ENCODE measurements at places on chromosomes 12 and 14.

DNA sequence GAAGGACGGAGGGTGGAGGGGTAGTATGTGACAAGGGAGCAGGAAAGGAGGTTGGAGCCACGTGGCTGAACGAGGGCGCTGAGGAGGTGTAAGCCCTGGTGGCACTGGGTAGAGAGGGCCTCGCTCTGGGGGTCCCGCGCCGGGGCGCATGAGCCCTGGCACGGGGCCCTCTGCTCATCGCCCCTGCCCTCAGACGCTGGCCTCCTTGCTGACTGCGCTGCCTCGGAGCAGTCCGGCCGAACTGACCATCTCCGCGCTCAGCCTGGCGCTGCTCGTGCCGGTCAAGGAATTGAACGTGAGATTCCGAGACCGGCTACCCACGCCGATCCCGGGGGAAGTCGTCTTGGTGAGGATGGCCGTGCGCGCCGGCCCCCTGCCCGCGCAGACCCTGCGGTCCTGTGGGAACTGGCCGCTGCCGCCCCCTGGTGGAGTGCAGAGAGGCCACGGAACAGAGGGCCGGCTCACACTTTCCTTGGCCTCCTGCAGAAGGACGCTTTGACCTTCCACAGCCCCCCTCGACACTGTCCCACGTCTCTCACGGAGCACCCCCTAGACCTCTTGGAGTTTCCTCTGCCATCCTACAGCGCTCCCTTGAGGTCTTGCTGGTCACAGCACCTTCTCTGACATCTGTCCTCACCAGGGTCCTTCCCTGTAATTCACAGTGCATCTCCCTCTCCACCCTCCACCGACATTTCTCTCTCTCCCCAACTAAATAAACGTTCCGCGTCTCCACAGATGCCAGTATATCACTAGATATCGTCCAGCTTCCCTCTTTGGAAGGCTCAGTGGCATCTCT is 10.5 kb downstream of the ARHGEF25 start:
- DNase-seq = no peak

- DNase-seq = no peak
Measured at GRCh38 chr12:21913823-21914222, 27.4 kb downstream of the ABCC9 start.

- peak; percentile 78 for DNase-seq
Measured at GRCh38 chr12:47954467-47955045, 8.8 kb upstream of the TMEM106C start.

- DNase-seq = no peak
Measured at GRCh38 chr12:114685869-114686268, 1.9 kb upstream of the TBX3 start.

DNA sequence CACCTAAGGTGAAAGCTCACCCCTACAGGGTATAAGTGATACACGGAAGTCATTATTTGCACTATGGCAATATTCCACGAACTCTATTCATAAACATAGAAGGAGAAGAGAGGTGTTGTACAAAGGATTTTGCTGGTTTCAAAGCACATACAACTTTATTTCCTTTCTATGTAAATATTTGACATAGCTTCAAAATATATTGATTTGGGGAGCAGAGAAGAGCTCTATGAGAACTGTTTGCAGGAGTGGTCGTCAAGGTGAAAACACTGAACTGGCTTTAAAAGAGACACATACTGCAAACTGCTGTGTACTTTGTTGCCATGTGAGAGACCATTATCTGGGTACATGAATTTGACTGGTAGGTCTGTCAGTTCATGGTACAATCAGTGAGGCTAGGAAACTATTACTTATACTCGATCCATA is 16.7 kb downstream of the CNIH1 start:
- DNase-seq = no peak

DNA sequence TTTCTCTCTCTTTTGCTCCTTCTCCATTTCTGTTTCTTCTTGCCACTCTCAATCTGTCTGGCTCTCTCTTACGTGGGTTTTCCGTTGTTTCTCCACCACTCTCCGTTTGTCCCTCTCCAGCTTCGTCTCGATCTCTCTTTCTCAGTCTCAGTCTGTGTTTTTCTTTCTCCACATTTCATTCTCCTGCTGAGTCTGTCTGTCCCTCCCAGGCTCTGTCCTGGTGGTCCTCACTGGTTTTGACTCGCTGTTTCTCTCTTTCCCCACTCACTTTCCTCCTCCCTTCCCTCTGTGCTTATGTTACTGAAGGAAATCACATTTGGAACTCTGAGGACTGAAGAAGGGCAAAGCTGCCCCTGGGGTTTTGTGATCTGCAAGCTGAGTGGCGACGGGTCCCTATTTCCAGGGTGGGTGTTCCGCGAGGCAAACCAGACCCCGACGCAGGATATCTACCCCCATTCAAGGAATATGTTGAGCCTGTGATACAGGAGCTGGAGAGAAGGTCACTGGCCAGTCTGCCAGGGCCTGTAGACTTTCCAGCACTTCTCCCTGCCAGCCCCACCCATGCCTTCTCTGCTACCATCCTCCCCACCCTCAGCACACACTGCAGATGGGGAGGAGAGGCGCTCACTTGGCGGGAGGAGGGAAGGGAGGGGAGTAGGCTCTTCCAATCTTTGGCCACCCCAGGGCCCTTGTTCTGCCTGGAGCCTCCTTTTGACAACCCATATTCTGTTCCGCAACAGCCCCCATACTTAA is 102.7 kb upstream of the MAP1LC3B2 start:
- peak; percentile 14 for DNase-seq

DNA sequence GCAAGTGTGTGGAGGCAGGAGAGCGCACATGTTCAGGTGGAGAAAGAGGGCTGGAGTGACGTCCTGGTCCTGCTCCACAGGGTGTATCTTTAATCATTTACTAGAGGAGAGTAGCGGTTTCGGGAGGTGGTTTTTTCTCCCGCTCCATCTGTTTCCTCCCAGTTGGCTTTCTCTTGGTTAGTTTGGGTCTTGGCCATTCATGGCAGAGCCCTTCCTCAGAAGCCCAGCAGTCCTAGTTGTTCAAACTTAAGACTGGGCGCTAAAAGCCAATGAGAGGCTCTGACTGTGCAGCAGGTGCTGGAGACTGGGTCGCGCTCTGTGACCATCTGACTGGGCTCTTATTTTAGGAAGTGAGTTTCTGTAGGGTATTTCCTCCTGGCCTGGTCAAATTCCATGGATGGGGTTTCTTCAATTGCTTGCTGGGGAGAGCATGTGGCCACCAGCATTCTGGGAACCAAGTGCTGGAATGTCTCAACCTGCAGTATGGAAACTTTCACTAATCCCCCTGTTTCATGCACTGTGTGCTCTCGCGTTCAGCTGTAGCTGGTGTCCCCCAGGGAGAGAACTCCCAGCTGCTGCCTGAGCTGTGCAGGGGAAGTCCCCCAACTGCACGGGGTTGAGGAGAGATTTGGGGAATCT is 27.4 kb upstream of the TSPAN9 start:
- no peak for DNase-seq

DNA sequence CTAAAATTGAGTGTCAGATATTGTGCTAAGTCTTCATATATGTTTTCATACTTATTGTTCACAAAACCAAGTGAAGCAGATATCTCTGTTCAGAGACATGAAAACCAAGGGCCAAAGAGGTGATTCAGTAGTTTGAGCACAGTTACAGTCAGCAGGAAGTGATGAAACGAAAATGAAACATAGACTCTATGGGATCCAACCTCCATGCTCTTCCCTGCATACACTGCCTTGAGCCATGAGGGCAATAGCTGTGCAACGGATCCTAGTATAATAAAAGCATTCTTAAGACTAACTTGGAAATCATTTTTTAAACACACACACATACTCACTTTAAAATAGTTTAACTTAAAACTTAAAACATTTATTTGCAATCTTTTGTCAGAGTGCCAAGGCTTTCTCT is 27.9 kb downstream of the ESR2 start:
- DNase-seq = no peak

GRCh38 chr12:106493531-106493930 is 89.3 kb upstream of the RFX4 start:
- no peak for DNase-seq

GRCh38 chr12:105947906-105948305 is 190.8 kb downstream of the NUAK1 start:
- no peak for DNase-seq

DNA sequence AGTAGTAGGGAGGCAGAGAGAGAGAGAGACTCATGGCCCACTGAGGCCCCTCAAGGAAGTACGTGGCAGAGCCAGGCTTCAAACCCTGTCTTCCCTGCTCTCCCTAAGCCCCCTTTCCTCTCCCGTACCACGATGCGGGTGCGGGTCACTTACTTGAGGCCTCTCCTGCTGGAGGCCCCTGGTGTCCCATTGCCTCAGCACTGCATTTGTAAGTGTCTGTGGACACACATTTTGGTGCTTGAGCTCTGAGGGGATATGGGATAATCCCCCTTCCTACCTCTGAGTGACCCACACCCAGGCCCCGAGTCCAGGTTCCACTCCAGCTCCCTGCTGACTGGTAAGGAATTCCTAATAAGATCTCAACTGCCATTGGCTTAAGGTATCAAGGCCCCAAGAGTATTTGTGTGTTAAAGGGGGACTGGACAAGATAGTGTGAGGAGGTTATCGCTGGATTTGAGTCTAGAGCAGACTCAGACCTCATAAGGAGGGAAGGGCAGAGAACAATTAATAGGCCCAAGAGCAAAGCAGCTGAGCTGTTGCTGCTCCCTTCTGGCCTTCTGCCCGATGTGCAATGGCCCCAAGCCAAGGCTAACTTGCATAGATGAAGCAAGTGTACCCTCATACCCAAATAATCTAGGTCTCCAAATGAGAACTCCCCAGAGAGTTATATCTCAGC is 71.9 kb downstream of the CRACR2A start:
- no peak for DNase-seq

- no peak for DNase-seq
Measured at GRCh38 chr12:57604992-57605810, 577 bp downstream of the DTX3 start.

DNA sequence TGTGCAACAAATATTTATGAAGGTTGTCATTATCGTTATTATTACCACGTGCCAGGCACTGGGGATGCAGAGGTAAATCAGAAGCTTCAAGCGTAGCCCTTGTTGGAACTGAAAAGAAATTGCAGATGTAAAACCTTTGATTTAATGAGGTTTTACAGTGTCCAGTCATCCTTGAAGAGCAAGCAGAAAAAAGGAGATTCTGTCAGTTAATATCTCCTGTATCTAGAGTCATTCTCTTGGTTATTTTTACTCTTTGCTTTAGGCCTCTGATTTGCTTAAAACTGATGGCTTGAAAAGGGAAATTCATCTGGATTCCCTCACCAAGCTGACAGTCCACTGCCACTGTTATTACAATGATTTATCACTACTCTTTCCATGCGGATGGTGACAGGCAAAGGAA is 179.3 kb downstream of the GALC start:
- DNase-seq = no peak

GRCh38 chr14:22489957-22490950 is 98.8 kb downstream of the DAD1 start:
- no peak for DNase-seq

DNA sequence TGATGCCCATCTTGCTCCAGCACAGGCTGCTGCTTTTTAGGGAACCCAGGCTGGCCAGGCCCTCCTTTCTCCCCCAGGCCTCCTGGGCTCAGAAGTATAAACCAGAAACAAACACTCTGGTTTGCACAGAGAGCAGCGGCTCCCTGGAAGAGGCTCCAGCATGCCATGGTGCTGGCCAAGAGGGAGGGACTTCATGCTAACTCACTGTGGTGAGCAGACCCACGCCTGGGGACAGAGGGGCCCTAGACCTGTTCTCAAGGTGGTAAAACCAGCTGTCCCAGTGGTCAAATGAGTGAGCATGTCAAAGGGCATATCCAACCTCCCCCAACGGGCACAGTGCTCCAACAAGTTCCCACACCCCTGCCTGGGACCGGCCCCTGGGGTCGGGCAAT is 15.5 kb downstream of the BCL11B start:
- DNase-seq = no peak

DNA sequence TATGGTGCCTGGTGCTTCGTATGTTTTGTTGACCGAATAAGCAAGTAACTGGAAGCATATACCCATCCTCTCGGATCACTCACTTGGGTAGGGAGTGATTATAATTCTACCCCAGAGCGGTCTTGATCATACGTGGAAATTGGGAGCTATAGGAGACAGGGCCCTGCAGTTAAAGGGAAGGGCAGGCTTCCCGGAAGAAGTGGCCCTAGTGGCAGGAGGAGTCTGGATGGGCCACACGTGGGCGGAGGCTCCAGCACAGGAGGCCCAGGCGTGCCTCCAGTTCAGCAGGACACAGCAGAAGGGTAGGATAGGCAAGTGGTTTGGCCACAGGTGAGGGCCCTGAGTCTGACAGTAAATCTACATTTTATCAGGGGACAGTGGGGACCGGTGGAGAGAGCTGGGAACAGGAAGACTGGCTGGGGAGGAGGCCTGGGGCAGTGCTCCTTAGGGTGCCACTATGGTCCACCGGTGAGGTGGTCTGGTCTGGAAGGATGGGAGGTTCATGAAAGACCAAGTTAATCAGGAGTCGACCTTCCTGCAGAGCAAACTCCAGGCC is 23.5 kb upstream of the YY1 start:
- DNase-seq = no peak
